Skin of body (tissue), 3 donors: ENCODE measurements at places on chromosomes 6 and 20. TPM values are rescaled to one million over a fixed set of nuclear protein-coding genes. Genes with fewer than 3 reads are reported as not detected.

DNA sequence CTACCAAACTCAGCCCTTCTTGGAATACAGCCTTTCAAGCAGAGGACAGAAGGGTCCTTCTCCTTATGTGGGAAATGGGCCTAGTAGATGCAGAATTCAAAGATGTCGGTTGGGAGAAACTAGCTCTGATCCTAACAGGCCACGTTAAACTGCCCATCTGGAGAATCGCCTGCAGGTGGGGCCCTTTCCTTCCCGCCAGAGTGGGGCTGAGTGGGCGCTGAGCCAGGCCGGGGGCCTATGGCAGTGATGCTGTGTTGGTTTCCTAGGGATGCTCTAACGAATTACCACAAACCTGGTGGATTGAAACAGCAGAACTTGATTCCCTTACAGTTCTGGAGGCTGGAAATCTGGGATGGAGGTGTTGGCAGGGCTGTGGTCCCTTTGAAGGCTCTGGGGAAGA, 9.1 kb downstream of the MAPK13 start:
- DNase-seq, result no peak

DNA sequence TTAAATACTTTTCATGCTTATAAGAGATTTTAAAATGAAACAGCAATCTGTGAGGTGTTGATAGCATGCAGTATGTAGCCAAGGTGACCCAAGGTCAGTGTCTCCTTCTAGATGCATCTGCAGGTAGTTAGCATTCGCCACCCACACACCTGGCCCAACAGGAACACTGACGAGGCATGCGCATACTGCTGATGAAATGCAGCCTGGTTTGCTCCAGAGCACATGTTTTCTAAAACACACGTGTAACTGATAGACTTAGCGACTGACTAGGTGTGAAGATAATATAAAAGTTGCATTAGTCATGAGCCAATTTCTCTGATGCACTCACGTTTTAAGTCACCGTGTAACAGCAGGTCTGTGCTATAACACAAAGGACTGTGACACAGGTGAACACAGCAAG, 77.1 kb upstream of the RPS6KA2 start:
- no peak for DNase-seq

- no peak for DNase-seq
Observed at GRCh38 chr6:159761129-159761872, 544 bp upstream of the ACAT2 start.

Gene PTGIS
- 14.0 TPM for total RNA-seq

Gene MCHR2
- not detected for total RNA-seq

Gene BMP7
- total RNA-seq, result 15.0 TPM

Gene SPATA25
- total RNA-seq, result 0.69 TPM

Gene CST5
- total RNA-seq, result not detected
